NCI-H187 treated with DMSO at 0.1 percent for 48 hours (cell line): ENCODE measurements at places on chromosomes 1 and 21.

DNA sequence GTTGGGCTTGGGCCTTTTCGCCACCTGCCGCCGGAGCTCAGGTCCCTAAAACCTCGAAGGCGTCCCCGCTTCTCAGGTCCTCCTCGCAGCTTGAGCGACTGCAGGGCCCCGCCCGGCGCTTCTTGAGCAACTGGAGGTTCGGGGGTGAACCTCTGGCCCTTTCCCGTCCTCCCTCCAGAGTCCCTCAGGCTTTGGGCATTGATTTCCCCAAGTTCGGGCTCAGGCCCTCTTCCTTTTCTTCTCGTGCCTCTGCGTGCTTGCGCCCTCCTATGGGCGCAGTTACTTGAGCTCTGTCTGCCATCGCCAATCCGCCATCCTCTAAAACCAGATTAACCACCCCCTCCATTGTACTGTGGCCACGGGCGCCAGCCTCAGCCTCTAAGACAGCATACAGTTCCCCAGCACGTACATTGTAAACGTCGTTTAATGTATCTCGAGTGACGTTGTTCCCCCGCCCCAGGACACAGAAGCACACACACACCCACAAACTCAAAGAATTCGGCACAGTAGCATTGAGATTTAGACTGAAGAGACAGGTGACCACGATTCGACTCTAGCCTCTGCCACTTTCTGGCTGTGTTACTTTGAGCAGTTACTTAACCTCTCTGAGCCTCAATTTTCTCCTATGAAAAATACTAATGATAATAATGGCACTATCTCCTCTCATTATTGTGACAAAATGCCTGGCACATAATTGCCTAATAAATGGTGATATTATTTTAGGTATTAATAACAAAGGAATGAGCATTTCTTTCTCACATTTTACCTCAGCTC lies 22.6 kb downstream of the BTG2 start:
- DNase-seq = peak; percentile 68

- no peak for DNase-seq
Measured at GRCh38 chr1:56399795-56400194, 179.6 kb downstream of the PLPP3 start.

DNA sequence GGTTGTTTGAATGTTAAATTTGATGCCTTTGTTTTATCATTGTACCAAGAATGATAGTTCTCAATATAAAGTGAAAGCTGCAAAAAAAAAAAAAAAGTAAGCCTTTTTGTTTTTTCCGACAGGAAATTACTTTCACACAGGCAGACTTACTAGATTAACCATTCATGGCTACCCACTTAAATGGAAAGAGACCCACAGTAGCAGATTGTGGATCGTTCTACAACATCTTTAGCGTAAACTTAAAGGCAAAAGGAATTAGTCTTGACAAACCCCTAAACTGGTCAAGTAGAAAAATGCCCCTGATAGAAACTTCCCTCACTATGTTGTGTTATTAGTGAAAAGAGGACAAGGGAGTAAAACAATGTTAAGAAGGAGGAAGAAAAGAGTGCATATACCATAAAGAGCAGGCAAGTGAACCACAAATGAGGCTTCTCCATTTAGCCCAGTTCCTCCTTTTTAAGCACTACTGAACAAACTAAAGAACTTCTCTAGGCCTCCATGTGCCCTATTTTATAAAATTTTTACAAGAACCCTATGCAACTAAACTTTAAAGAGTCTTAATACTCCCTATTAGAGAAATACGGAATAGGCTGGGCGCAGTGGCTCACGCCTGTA lies 1560.3 kb downstream of the MRPL39 start:
- DNase-seq = no peak

DNA sequence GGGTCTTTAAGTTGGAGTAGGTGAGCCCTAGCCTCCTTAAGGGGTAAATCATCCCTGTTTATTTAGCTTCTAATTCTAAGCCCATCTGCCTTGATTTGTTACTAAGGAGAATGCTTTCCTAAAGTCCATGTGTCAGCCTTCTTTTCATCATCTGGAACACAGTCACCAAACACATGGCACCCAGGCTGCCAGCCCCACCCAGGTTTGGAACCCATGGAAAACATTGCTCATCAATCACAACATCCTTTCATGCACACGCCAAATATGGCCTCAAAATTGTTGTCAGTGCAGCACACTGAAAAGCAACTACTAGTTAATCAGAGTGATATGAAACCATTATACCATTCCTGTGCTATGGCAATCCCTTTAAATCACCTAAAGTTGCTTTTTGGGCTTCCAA lies 386.7 kb upstream of the ESRRG start:
- no peak for DNase-seq

GRCh38 chr1:184485751-184486723 lies 99.2 kb downstream of the C1orf21 start:
- no peak for DNase-seq

DNA sequence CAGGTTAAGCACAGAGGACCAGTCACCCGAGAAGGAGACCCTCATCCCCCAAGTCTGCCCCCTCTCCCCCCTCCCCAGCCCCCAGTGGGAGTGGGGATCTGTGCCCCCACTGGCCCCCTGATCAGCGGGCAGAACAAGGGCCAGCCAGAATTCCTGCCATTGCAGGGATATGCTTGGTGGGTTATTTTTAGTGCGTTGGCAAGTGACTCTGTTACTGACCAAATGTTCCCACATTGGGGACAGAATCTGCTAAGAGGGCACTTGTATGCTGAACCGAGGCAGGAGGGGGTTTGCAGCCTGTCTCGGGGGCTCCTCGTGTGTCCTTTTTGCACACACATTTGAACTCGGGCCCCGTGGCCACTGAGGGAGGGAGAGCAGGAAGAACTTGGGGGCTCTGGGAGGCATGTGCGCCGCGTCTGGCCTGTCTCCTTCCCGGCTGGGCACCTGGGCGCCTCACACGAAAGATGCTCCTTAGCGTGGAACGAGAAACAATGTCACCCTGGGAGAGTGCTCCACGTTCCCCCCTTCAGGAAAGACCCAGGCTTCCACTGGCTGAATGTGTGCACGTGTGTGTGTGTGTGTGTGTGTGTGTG lies 66.4 kb upstream of the CASZ1 start:
- DNase-seq = no peak
